ENCODE measurements at places on chromosomes 7 and 10.

DNA sequence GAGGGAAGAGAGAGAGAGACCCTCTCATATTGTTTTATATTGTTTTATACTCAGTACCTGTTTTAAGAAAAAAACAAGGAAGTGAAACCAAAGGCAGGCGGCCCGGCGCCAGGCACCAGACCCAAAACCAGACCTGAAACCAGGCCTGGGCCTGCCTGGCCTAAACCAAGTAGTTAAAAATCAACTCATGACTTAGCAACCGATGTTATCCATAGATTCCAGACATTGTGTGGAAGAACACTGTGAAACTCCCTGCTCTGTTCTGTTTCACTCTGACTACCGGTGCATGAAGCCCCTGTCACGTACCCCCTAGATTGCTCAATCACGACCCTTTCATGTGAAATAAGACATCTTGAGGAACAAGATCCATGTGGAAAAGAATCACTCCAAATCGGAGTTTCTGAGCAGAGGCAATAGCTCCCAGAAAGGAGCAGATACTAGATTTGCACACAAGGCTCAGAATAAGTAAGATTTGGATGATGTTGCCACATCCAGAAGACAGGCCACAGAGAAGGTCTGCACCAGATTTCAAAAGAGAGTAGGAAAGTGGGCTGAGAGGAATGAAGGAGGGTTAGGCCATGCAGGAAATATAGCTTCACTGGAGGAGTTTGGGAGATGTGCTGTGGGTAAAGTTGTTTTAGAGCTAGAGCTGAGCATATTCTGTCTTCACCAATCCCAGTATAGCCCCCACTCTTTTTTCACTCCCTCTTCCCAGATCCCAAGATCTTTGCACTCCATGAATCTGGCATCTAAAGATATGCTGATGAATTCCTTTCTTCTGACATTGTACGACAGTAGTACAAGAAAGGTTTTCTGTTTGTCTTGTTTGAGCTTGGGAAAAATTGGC lies 8.8 kb upstream of the ZNF248 start:
- no peak for DNase-seq

DNA sequence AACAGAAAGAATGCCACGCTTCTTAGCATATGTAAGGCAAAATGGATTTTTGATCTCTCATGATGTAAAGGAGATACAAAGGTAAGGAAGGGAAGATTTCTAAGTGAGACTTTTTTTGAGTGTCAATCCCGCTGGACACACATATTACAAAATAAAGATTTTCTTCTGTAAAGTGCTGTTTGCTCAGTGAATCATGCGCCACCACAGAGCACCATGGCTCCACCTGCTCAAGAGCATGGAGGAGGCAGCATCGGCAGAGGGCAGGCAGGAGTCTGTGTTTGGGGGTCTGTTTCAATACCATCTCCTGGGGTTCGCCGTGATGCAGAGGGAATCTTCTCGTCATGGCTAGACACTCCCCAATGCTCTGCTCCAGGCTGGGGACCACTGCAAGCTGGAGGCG lies 83.5 kb downstream of the ALOX5 start:
- no peak for DNase-seq

- DNase-seq = no peak
These were observed 376 bp downstream of the GNA12 start for GRCh38 chr7:2843711-2844152.

- DNase-seq = no peak
These were observed 34.0 kb upstream of the DNMBP start for GRCh38 chr10:100043796-100044195.

- no peak for DNase-seq
These were observed 863.6 kb downstream of the NRG3 start for GRCh38 chr10:82738592-82738991.

Data from left forelimb (tissue), 1 donor.